ENCODE measurements at places on chromosomes 11 and 22. TPM values are rescaled to one million over a fixed set of nuclear protein-coding genes. Genes with fewer than 3 reads are reported as not detected.

DNA sequence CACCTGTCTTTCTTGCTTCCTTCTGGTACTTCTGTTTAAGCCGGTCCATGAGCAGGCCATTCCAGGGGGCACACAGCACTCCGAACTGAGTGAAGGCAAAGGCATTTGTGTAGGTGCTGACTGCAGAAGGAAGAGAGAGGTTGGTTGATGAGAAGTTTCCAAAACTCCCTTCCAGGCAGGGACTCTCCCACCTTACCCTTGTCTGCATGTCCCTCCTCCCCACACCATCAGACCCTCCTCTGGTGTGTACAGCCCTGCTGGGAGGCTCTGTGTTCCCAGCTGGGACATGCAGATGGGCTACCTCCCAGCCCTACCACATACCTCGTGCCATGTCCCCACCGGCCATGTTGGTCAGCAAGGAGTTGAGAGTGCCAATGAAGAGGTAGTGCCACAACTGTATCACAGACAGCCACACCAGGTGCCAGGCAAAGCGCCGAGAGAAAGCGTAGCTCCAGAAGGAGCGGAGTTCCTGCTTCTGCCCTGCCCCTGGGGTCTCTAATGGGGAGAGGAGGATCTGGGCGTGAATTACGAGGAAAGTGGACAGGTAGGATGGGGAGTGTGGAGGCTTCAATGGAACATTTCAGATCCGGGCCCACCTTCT, 12.2 kb downstream of the SLC43A3 start:
- no peak for DNase-seq

DNA sequence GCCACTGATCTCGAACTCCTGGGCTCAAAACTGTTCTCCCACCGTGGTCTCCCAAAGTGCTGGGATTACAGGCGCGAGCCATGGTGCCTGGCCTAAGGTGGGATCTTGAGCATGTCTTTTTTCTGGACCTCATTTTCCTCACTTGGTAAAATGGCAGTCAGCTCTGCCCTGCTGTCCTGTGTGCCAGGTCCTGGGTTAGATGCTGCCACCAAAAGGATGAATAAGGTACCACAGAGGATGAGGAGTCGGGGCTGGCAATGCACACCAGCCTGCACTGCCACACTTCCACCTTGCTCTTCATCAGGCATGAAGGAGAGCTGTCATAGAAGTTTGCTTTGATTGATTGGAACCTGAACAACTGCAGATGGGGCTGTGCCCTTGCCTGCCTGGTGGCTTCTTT, 32.3 kb downstream of the ACO2 start:
- no peak for DNase-seq

DNA sequence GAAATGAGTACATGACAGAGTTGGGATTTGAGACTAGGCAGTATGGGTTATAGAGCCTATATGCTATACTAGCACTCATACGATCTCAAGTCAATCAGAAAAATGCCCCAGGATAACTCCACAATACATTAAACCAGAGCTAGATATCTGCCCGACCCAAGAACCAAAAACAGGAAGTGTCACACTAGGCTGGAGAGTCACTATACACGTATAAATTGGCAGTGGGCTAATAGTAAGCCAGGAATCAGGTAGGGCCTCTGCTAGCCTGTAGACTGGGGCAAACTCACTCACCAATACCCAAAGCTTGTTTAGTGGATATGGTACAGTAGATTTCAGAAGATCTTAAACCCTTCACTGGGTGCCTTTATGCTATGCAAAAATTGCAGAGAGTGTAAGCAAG, 16.2 kb upstream of the EIF4G2 start:
- no peak for DNase-seq

DNA sequence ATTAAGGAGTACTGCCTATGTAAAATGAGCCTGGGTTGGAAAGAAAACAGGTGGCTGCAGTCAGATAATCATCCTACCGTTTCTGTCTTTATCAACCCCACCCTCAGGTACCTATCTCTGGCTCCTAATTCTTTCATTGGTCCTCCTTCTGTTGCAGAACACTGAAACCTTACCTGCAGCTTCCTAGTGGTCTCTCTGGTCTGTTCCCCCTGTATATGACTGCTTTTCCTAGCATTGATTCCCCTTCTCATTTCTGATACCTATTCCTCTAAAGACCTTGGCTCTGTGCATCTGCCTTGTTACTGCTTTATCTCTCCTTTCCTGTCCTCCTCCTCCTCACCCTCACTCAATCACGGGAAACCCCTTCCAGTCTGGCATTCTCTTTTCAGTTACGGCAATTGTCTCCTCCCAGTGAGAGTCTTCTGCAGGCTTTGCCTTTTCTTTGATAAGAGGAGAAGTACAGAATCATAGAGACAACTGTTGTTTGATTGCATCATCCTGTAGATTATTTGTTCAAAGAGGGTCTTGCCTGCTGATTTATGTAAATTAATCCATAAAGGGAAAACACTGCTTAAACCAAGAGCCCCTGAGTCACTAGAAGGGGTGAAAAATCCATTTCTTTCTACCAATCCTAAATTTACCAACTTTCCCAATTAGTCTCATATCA, 301.2 kb downstream of the AASDHPPT start:
- no peak for DNase-seq

- DNase-seq = no peak
Observed at GRCh38 chr11:103806130-103806895, 230.1 kb upstream of the DDI1 start.

- DNase-seq = no peak
Observed at GRCh38 chr22:28570696-28571373, 108.8 kb downstream of the TTC28 start.

DNA sequence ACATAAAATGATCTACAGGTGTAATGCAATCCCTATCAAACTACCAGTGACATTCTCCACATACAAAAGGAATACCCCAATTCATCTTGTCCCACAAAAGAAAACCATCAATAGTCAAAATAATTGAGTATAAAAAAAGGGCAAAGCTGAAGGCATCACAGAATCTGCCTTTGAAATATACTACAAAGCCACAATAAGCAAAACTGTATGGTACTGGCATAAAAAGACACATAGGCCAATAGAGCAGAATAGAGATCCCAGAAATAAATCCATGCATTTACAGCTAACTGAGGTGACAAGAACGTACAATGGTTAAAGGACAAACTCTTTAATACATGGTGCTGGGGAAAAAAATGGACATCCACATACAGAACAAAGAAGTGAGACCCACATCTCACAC, 31.8 kb downstream of the ZNF195 start:
- DNase-seq = no peak

- DNase-seq = no peak
Observed at GRCh38 chr11:113378692-113379091, 8.9 kb upstream of the ANKK1 start.

- DNase-seq = no peak
Observed at GRCh38 chr22:36823186-36823839, 6.5 kb upstream of the PVALB start.

DNA sequence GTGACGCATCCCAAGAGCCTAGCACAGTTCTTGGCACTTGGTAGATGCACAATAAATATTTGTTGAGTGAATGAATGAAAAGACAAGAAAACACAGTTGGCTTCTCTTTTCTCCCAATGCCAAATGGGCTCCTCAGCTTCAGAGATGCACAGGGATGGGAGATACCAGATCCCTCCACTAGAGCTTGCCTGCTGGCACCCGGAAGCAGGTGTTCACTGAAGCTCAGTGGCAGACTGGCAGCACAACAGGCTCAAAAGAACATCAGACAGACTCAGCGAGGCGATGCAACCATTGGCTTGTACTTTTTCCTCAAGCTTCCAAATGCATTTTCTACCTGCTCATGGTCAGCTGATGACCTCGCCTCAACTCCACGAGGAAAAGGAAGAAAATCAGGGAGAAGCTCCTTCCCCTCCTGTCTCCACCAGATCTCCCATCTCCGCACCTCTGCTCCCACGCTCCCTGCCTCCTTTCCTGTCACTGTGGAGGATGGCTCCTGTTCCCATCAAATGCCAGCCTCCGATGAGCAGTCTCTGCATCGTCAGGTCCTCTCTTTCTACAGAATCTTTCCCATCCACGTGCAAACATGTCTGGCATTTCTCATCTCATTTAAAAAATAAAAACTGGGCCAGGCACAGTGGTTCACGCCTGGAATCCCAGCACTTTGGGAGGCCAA, 5.8 kb downstream of the RAPSN start:
- no peak for DNase-seq

DNA sequence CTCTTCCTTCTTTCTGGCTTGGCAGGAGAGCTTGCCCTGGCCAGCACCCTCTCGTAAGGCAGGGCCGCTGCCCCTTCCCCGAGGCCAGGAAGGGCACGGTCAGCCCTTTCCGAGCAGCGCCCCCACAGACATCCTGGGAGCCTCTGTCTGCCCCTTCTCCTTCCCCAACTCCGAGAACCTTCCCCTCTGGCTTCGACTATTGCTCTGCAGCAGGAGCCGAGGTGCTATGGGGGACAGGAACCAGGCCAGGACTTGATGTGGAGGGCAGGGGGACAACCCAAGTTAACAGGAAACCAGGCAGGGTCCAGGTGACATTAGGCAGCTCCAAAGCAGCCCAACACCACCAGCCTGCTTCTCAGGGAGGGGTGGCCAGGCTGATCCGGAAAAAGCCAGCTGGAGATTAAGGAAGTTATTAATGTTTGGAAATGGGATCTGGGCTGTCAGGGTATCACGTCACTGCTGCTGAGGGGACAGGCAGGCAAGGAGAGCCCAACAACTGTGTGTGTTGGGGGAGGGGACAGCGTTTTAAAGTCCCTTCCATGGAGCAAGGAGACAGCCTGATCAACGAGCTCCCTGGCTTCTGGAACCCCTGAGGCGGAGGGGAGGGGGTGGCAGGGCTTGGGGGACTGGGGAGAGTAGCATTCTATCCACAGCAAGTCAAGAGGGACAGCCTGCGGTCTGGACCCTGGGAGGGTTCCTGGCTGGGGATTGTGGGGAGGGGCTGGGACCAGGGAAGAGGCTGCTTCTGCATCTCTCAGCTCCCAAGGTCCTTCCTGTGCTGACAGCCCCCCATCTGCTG, 27.3 kb downstream of the SYT7 start:
- no peak for DNase-seq

GRCh38 chr11:9158898-9159391, 67.5 kb upstream of the SCUBE2 start:
- DNase-seq = no peak

DNA sequence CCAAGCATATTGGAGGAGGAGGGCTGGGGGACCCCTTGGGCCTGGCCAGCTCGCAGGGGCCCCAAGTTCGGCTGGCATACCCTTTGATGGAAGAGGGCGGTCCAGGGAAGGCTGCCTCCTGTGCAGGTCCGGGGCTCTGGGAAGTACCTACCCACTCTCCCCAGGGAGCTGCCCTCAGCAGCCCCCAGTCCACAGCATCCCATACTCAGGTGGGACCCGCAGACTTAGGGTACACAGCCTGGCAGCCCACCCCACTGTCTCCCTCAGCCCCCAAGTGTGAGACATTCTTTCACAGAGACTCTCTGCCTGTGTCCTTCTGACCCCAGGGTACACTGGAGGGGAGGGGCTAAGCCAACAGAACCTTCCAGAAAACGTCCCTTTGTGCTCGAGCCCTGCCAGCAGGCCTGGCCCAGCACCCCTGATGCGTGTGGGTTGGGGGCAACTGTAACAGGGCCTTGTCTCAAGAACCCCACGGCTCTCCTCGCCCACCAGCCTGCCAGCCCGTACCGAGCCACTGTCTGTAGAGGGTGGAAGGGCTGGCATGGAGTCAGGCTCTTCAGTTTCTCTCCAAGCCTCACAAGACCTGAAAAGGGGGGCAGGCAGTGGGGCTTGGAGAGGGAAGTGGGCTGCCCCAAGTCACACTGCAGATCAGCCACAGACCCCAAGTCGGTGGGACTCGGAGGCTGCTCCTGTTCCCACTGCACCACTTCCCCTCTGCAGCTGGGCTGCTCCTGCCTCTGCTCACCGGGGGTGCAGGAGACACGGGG, 7.0 kb upstream of the TNFRSF13C start:
- no peak for DNase-seq

DNA sequence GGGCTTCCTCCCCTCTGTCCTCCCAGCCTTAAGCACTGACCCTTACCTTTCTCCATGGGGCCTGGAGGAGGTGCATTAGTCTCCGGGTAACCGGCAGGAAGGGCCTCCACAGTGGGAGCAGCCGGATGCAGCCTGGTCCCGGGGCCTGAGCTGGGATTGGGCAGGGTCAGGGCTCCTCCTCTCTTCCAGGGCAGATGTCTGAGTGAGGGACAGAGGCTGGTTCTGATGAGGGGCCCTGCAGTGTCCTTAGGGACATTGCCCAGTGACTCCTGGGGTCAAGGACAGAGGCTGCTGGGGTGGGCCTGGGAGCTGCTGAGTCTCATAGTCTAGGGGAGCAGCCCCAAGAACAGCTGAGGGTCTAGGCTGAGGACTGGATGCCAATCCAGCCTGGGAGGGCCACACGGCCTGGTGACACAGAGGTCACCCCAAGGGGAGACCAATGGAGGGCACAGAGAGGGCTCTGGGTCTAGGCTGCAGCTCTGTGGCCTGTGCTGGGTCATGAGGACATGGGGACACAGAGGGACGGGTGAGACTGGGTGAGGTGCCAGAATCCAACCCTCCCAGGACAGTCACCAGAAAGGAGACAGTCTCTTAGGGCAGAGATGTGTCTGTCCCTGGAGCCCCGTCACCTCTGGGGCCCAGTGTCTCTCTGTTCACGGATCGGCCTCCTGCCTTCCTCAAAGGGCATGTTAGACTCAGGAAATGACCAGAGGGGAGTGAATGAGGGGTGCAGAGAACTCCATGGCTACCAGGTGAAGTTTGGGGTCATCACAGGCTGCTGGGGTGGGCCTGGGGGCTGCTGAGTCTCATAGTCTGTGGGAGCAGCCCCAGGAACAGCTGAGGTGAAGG, 6.5 kb downstream of the IGLL5 start:
- peak; percentile 7 for DNase-seq

DNA sequence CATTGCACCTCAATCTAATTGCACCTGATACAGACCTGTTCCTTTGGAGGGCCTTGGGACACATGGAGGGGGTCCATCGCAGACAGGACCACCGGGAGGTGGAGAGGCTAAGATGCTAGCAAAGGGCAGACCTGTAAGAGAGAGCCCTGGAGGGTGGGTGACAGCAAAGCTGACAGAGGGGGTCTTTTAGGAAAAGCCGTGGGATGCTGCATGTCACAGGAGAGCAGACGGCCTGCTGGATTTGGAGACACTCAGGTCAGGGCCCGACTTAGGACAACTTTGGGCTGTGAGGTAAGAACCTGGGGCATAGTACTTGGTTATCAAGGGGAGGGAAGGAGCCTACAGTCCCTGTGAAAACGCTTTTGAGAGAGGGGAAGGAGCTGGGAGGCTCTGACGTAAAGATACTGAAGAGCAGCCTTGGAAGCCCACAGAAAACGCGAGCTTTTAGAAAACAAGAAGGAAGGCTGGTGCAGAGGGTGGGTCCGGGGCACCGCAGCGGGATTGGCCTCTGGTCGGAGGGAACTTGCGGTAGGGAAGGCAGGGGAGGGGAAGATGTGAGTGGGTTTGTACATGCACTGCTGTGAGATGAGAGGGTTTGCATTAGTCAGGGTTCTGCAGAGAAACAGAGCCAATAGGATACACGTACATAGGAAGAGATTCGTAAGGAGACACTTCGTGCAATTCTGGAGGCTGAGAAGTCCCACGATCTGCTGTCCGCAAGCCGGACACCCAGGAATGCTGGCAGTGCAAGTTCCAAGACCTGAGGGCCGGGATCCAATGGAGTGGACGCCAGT, 868.5 kb downstream of the TBC1D22A start:
- no peak for DNase-seq

GRCh38 chr11:5694642-5695041, 5.1 kb downstream of the TRIM22 start:
- no peak for DNase-seq

The PGM2L1 gene
- total RNA-seq = 2.9 TPM

The CCDC88B gene
- 13.0 TPM for total RNA-seq

The PKP3 gene
- 0.09 TPM for total RNA-seq

The AIFM3 gene
- 1.4 TPM for total RNA-seq
